T-helper 17 cell (primary cell): ENCODE measurements at places on chromosomes 1 and 21.

DNA sequence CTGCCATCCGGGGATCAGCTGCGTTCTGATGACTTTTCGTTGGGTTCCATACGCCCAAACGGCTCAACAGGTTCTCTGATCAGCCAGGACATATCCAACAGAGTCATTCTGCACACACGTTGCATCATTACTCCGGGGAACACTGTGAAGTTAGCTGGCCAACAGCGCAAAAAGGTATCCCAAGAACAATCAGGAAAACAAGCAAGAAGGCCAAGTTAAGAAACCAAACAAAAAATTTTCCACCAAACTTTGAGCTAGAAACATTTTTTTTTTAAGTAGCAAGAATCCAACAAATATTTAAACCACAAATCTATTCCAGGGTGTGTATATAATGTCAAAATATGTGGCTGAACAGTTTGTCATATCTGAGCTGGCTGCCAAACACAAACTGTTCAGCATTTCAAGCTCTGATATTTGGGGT, 29.2 kb downstream of the NID1 start:
- H3K36me3 ChIP-seq, result no peaks in the 10 kb centered on the region
- H3K27ac ChIP-seq, result no peak overlapping the region
- no peak overlapping the region for H3K4me3 ChIP-seq
- no peak for DNase-seq

GRCh38 chr21:36828891-36829515, 130.1 kb downstream of the SIM2 start:
- no peak for DNase-seq
- no peak overlapping the region for H3K4me3 ChIP-seq
- H3K27ac ChIP-seq, result no peak overlapping the region

DNA sequence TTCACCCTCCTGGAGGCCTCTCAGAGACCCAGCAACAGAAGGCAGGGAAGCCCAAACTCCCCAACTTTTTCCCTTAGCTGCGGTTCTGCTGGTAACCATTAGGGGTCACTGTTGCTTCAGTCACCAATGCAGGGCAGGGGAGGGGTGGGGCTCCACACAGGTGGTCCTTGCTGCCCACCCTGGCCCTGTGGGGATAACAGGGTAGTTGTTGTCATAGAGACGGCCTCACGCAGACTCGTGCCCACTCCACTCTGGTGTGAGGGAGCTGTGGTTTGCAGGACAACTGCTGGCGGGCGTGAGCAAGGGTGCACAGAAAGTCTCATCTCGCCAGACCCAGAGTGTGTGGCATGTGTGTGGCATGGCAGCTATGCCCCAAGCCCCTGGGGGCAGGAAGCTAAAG, 19.9 kb downstream of the INSRR start:
- H3K4me1 ChIP-seq, result peaks cover 21% of the 10 kb centered on the region
- peak overlapping the region; percentile 94 for H3K27ac ChIP-seq
- peaks cover 13% of the 10 kb centered on the region for H3K36me3 ChIP-seq
- peaks cover 47% of the 10 kb centered on the region for H3K27me3 ChIP-seq
- no peak for DNase-seq

GRCh38 chr1:8477166-8477982, 159.5 kb downstream of the SLC45A1 start:
- no peak for DNase-seq
- no peak overlapping the region for H3K4me3 ChIP-seq
- H3K4me1 ChIP-seq, result peaks cover 28% of the 10 kb centered on the region
- no peaks in the 10 kb centered on the region for H3K27me3 ChIP-seq

DNA sequence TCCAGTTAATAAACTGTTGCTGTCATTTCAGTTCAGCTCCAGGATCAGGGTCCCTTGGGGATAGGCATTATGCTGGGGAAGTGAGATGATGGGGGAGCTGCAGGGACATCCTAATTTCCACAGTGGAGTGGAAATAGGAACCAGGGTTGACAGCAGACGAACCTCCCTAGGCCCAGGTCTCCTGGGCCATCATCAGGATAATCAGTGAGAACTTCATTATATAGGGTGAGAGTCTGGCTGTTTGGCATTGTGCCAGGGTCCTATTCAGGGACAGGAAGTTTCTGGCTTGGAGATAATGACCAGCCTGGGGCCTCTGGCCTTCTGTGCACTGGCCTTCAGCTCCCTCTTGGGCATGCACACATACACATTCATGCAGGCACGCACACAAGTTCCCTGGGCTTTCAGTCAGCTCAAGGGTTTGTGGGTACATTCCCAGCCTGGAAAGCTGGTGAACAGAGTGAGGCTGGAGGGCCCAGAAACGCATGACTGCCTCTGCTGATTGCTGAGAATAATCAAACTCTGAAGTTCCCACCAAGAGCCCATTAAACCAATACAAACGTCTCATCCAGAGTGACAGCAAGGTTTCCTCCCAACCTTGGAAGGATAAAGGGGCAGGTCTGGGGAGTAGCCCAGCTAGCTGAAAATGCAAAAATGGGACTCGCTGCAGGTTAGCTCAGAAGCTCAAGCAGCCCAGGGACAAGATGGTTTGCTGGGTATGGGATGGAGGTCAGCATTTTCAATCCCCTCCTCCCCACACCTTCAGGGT, 13.9 kb upstream of the LRIG2 start:
- no peak for DNase-seq
- no peak overlapping the region for H3K27ac ChIP-seq
- H3K4me1 ChIP-seq, result peaks cover 4% of the 10 kb centered on the region
- H3K27me3 ChIP-seq, result no peaks in the 10 kb centered on the region
- H3K36me3 ChIP-seq, result no peaks in the 10 kb centered on the region
- no peak overlapping the region for H3K4me3 ChIP-seq

DNA sequence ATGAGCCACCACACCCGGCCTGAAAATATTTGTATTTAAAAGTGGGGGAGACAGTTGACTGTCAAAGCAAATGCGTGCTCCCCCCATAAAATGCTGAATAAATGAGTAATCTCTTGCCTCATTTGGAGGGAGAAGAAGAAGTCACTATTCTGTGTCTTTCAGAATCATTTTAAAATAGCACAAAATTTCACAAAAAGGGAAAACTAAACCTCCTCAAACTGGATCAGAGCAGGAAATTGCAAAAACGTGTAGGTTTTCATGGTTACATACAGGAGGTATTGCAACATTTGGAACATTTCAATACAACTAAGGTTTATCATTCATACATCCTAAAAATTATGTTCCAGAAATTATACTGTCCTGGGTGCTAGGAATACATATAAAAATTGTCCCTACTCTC, 13.6 kb downstream of the MTF1 start:
- peaks cover 8% of the 10 kb centered on the region for H3K36me3 ChIP-seq
- no peak for DNase-seq
- no peak overlapping the region for H3K4me3 ChIP-seq
- peak overlapping the region; percentile 75 for H3K27ac ChIP-seq
- no peaks in the 10 kb centered on the region for H3K27me3 ChIP-seq
- peaks cover 40% of the 10 kb centered on the region for H3K4me1 ChIP-seq

- no peak for DNase-seq
- no peaks in the 10 kb centered on the region for H3K27me3 ChIP-seq
- H3K4me1 ChIP-seq, result peaks cover 12% of the 10 kb centered on the region
- H3K4me3 ChIP-seq, result no peak overlapping the region
These were observed 4.6 kb downstream of the OLFML3 start for GRCh38 chr1:113983826-113984225.

DNA sequence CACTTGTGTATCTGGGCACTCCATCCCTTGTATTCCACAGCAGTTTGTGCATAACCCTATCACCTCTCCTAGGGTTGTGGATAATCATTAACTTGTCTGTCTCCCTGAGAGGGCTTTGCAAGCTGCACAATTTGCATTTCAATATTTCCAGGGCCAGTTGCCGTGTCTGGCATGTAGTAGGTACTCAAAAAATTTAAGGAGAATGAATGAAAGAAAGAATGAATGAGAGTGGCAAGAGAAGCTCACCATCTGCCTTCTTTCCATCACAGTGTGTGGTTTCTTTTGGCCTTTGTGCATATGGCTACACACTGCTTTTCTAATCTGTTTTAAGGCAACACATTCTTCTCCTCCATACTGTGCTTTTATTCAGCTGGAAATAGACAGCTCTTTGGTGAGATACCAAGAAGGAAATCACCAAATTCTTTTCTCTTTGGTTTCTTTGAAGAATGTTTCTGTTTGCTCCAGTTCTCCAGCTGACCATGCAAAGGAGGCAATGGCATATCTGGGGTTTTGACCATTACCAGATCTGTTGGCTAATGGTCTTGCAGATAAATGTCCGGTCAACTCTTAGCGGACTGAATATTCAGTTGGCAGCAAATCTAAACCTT, 49.4 kb downstream of the NGF start:
- H3K4me1 ChIP-seq, result peaks cover 3% of the 10 kb centered on the region
- DNase-seq, result no peak
- no peak overlapping the region for H3K4me3 ChIP-seq
- H3K36me3 ChIP-seq, result no peaks in the 10 kb centered on the region
